SIG-M5 (cell line): ENCODE measurements at places on chromosomes 1 and 21.

- DNase-seq = no peak
These were observed 449 bp downstream of the EPS15 start for GRCh38 chr1:51518586-51519047.

- no peak for DNase-seq
These were observed 510.4 kb upstream of the PTBP2 start for GRCh38 chr1:96211202-96211601.

DNA sequence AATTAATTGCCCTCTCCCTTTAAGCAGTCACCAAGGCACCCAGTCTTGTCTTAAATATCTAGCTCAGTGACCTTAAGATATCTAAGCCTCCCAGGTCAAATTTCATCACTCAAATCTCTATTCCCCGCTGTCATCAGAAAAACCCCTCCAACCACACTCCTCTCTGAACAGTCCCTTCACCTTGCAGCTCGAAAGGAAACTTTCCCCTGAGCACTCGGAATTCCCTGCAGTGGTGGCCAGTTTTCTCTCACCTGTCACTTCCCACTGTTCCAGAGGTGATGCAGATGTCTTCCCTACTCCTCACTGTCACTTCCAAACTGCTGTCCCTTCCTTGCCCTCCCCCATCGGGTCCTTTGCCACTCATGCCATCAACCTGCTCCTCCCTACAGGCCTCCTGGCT, 15.3 kb upstream of the SSX2IP start:
- DNase-seq = no peak

DNA sequence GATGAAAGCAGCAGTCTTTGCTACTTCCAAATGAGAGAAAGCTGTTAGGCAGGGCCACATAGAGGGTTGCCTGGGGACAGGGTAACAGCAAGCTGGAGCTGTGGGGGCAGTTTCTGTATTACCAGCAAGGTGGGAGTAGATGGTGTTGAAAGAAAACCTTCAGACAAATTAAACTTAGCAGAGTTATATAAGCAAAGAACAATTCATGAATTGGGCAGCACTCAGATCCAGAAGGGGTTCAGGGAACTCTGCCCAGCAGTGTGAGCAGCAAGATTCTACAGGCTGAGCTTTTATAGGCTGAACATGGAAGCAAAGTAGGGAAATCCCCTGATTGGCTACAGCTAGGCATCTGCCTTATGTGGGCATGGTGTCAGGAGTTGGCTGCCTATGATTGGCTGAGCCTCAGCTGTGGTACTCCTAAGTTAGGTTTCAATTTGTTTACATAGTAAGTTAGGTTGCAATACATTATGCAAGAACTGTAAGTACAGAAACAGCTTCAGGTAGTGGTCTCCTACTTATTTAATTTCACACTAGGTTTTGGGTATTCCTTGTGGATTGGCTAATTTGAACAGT, 64.1 kb upstream of the TMPRSS2 start:
- DNase-seq = no peak

- no peak for DNase-seq
These were observed 16.2 kb downstream of the ITGB3BP start for GRCh38 chr1:63506782-63507181.

GRCh38 chr1:89697383-89697782, 64.5 kb downstream of the LRRC8C start:
- DNase-seq = no peak

DNA sequence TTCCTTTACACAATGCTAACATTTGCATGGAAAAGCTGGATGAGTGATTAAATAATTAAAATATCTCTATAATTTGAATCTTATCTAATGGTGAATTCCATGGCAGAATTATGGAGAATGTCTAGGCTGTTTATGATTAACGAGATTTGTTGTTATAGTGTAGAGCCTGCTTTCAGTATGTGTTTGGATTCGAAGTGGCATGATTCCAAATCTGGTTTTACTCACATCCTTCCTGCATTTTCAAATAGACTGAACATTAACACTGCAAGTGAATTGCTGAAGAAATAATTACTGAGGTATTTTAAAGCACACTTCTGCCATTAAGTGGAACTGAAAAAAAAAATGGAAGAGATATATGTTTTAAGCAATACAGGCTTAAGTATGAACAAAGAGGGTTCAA, 5.1 kb upstream of the NEK7 start:
- DNase-seq = no peak

DNA sequence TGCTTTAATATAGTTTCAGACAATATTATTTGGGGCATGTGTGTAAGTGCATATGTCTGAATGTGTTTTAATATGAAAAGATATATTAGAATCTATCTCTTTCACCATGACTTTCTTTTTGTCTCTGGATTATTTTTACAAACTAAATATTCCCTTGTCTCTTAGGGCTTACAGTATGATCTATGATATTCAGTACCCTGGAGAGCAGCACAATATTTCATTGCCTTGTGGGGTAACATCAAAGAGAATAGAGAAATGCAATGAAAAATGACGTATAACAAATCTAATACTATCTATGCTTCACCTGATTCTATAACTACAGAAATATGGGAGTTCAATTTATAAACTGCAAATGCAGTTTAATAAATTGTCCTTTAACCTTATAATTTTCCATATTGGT, 2084.5 kb downstream of the MRPL39 start:
- DNase-seq = no peak

DNA sequence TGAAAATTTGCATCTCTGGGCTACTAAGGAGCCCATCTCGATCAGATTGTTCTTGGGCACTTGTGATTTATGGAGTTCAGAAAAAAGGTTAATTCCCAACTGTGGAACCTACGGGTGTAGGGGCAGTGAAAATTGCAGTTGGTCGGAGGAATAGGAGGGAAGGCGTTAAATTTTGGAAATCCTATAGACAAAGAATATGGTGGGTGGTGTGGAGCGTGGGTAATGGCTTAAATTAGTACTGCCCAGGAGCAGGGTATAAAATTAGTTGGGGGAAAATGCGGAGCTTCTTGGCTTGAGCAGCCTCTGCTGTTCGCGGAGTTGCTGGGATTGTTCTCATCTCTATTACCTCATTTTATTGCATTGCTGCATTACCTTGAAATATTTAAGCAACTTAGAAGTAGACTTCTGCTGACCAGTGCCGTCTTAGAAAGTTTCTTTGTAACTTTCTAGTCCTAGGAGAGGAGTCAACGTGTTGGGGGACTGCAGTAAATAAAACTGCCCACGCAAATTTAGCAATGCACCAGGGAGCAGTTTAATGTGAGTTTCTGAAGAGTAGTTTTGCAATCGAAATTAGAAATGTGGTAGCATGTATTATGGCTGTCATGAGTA, 514 bp downstream of the S1PR1 start:
- DNase-seq = no peak

GRCh38 chr1:3418600-3418999, 35.9 kb upstream of the ARHGEF16 start:
- DNase-seq = no peak

- no peak for DNase-seq
These were observed 74.2 kb downstream of the KIRREL1 start for GRCh38 chr1:158067662-158068061.

GRCh38 chr1:28313702-28314546, 14.9 kb upstream of the MED18 start:
- no peak for DNase-seq

- DNase-seq = no peak
These were observed 21.3 kb downstream of the SCAF4 start for GRCh38 chr21:31710586-31710985.

- no peak for DNase-seq
These were observed 65.4 kb downstream of the MACF1 start for GRCh38 chr1:39269791-39270342.

- DNase-seq = no peak
These were observed 6.8 kb upstream of the CDC42 start for GRCh38 chr1:22045604-22046228.

- no peak for DNase-seq
These were observed 47.1 kb downstream of the DYRK1A start for GRCh38 chr21:37413553-37414291.

GRCh38 chr1:212430416-212430815, 2.3 kb upstream of the NENF start:
- no peak for DNase-seq

DNA sequence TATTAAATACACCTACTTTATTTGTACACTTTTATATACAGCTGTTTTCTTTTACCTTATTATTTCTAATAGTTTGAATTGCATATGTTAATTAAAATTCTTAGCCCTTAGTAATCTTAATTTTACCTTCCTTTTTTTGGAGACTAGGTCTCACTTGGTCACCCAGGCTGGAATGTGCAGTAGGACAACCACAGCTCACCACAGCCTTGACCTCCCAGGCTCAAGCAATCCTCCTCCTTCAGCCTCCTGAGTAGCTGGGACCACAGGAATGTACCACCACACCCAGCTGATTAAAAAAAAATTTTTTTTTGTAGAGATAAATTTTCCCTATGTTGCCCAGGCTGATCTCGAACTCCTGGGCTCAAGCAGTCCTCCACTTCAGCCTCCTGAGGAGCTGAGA, 15.0 kb upstream of the SDC3 start:
- no peak for DNase-seq
